CD8-positive, alpha-beta memory T cell (primary cell): ENCODE measurements at places on chromosomes 12 and 14.

DNA sequence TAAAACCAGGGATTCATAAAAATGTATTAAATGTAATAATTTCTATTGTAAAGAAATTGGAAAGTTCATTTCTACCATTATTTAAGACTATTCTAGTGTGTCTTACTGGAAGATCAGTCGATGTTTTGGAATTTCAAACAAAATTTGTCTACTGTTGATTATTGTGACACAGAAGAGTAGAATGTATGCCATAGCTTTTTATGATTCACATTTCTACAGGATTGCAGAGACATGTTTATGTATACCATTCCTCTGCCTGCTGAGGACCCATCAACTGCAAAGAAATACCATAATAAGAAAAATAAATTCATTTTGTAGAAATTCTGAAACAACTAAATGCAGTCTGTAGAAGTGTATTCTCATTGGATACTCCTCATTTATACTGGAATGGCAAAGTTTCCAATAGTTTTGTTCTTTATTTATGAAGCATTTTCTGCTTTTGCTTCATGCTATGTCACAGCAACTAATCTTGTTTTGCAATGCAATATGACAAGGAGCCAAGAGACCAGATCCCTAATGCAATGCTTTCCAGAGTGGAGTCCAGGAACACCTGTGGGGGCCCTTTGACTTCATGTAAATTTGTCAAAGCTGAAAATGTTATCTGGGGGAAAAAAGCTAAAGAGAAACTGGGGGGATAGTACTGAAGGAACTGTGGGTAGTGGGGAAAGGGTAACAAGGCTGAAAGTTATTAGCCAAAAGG lies 172.9 kb upstream of the LRIG3 start:
- no peak for DNase-seq

- no peak for DNase-seq
Observed at GRCh38 chr12:108750526-108750925, 19.2 kb upstream of the CORO1C start.

GRCh38 chr12:84891106-84891838 lies 21.3 kb downstream of the SLC6A15 start:
- no peak for DNase-seq

DNA sequence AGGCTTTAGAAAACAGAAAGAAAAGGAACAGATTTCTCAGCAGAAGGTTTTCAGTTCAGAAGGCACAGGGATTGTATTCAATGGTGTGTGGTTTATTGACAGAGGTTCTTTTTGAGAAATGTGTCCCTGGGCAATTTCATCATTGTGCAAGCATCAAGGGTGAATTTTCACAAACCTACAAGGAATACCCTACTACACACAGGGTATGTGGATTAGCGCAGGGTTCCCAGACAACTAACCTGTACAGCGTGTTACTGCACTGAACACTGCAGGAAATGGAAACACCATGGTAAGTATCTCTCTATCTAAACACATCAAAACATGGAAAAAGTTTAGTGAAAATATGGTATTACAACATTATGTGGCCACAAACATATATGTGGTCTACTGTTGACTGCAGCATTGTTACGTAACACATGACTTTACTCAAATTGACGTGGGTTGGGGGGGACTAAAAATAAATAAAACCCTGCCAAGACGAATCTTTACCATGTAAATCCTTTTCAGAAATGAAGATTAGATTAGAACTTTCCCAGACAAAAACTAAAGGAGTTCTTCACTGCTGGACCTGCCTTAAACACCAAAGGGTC lies 893.1 kb downstream of the TMEM121 start:
- DNase-seq: no peak

DNA sequence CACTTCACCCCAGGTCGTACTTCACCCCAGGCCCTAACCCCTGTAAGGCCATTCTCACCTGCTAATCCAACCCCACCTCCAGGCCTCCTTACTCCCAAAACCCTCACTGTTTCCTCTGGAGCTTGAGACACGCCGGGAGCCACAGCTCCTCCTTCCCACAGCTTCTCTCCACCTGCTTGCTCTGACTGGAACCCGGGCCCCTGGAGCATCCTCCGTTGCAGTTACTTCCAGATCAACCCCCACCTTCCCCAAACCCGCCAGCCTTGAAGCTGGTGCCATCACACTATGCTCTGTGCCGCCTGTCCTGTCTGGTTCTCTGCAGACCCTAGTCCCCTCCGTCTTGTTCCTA lies 34.6 kb upstream of the PPP2R5C start:
- DNase-seq: no peak
